ENCODE measurements at places on chromosomes 5 and 9.
A peak's percentile ranks its signal among the peaks of the same experiment; 100 is the strongest.

DNA sequence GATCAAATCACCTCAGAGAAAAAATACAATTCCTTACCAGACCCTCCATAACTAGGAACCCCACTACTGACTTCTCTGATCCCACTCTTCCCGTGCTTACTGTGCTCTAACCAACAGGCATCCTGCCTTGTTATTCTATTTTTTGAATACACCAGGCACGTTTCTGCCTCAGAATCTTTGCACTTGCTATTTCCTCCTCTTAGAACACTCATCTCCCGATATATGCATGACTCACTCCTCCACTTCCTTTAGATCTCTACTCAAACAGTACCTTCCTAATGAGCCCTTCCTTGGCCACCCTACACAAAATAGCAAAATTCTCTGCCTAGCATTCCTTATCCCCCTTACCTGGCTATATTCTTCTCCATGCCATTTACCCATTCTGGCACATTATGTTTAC is 43.9 kb downstream of the MAPKAP1 start:
- DNase-seq, result peak; percentile 72

GRCh38 chr9:114033397-114034103 is 44.5 kb downstream of the AMBP start:
- DNase-seq, result peak; percentile 19

DNA sequence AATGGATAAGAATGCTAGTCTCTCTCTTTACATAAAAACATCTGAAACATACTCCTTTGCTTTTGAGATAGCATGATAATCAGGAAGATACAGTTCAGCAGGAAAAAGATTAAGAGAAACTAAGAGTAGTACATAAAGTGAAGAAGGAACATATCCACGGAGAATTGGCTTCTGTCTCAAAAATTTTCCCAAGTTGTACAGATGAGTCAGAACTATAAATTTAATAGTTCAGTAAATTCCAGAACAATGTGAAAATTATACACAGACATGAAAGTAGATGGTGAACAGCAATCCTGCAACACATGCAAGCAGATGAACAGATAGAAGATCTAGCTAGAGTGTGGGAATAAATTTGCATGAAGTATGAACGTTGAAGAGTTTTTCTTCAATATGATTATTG is 691.4 kb upstream of the RIOK2 start:
- no peak for DNase-seq

DNA sequence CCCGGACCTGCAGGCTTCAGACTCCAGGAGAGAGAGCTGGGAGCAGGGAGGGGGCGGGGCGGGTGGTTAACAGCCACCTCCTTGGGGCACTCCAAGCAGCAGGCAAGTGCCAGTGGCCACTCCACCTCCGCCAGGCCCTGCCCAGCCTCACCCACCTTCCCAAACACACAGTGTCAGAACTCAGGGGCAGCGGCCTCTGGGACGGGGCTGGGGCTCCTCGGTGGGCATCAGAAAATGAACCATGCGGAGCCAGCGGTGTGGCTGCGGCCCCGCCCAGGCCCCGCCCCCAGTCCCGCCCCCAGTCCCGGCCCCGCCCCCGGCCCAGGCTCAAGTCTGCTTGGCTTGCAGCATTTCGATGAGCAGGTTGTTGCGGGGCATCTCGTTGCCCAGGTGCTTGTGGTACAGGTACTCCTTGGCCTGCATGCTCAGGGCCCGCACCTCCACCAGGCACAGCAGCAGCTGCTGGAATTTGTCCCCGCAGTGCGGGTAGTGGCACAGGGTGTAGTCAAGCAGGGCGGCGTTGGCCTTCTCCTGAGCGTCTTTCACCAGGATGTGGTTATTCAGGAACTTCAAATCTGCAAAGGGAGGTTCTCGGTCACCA is 24.7 kb downstream of the NR5A1 start:
- peak; percentile 37 for DNase-seq

DNA sequence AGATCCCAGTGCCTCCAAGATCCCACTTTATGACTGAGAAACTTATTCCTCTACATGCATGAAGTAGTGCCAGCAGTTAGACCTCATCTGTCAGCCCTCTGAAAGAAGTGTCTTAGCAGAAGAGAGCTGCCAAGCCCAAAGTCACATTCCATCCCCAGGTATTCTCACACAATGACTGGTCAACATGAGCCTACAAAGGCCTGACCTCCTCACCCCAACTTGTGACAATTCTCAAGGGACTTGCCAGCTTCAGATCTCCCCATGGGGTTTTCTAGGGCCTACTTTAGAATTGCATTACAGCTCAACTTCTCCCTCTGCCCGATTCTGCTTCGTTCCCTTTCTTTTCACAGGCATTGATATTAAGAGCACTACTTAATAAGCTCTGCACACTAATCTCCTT is 393.8 kb upstream of the SLC30A5 start:
- no peak for DNase-seq

DNA sequence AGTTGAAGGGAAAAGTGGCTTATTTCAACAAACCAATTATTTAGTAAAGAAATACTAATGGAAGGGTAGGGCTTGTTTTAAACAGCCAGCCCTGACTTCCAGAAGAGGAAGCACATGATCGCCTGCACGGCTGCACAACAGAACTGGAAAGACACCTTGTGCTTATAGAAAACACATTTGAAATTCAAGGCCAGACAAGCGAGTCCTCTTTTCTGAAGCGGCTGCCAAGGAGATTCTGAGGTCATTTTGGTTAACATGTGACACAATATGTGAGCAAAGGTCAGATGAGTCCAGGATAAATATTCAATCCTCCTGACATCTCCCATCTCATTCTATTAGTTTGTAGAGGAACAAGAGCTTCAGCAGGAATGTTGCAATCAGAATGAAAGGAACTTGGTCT is 461.4 kb upstream of the ST8SIA4 start:
- DNase-seq, result peak; percentile 39

DNA sequence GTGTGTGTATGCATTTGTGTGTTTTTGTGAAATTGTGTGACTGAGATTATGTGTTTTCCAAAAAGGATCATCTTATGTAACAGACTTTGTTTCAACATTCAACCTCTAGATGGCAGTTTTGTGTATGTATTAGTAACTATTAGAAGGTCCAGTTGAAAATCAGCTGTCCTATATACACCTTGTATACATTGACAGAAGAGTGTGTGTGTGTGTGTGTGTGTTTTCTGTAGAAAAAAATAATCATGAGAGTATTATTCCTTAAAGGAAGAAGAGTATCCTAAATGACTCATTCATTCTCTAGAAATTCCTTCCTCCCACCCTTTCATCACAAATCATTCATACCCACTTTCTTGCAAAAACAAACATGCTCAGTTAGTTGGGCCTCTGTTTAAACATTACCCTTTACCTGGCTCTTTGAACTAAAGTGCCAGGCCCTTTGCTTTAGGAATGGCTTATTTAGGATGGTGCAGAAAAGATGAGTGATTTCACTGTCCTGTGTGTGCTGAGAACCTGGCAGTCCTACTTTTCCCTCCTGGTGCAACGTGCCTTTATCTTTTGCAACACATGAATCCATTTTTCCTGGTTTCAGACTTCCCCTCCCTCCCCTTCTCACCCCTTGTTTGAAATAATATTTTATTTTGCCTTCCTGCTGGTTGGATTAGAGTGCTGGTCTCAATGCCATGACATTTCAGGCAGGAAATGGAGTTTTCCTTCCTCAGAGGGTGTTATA is 152.2 kb downstream of the ARHGAP26 start:
- DNase-seq, result peak; percentile 88

- peak; percentile 72 for DNase-seq
Observed at GRCh38 chr9:109253637-109254284, 67.1 kb downstream of the EPB41L4B start.
